ENCODE measurements at places on chromosomes 7 and 10.
A peak's percentile ranks its signal among the peaks of the same experiment; 100 is the strongest.

DNA sequence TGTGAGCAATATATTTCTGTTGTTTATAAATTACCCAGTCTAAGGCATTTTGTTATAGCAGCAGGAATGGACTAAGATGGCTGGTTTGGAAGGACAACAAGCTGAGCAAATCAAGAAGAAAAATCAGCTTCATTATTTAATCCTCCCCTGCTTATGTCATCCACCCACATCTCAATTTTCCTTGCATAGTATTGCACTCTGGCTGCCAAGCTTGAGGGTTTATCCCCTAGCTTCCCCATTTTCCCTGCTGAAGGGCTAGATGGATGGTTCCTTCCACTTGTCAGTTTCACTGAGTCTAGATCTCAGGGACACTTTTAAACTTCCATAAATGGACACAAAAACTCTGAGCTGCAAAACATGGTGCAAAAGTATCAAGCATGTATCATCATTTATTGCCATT lies 75.2 kb upstream of the LAMB4 start:
- DNase-seq = no peak

DNA sequence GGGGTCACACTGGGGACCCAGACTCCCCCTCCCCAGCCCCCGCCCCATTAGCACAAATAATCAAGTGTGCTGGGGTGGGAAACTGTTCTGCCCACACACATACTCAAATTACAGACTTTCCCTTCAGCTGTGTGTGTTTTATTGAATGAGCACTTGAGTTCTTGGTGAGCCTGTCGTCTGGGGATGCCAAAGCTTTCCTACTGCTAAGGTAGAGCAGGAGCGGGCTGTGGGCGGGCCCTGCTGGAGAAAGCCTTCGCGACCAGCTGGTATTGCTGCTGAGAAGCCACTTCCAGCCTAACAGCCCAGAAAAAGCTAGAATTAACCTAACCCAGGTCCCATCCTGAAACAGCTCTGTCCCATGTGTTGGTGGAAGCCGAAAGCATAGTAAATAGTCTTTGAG lies 87.0 kb upstream of the KMT2E start:
- no peak for DNase-seq

DNA sequence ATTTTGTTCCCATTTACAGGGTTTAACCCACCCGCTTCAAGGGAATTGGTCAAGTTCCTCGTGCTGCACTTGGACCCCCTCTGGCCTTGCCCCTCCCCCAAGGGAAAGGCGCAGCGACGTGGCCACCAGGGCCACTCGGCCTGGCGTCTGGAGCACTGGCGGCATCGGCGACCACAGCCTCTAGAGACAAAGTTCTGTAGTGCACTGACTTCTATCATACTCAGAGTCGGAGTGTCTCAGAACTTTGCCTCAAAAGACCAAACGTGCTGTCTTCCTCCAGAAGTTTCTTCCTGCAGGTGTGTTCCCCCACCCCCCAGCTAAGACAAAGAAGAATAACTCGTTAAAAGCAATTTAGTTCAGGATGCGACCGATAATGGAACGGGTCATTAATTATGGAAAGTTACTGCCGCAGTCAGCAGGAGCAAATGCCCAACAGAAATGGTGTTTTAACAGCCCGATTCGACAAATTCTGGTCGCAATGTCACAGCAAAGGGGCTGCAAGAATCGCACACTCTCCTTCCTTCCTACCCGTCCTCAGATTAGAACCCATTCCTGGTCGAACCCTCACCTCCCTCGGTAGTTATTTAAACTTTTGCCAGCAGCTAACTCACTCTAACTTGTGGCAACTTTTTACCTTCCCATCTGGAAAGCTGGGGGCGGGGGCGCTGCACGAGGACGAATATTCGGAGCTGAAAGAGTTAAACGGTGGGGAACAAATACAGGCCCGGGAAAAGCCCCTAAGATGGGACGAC lies 202.1 kb upstream of the NFE2L3 start:
- DNase-seq = no peak

- DNase-seq = no peak
Measured at GRCh38 chr7:110964775-110965174, 126.2 kb upstream of the LRRN3 start.

DNA sequence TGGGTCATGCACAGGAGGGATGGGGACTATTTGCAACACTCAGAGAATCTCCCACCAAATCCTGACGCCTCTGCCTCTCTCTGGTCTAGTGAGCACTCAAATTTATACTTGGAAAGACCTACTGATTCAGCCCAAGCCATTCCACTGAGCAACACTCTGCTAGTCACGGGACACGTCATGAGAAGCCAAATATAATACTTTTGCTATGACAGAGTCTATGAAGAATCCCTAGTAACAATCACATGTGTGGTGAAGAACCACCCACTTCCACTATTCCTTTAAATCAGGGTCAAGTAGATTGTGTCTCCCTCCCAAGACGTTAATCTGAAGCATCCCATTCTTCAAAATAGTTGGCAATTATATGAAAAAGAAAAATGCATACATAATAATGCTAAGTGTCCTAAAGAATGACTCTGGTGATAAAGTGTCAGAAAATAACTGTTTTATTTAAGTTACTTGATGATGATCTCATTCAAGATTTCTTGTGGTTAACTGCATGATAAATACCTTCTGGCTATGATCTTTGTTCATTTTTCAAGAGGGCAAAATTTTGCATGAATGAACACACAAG lies 28.5 kb downstream of the CHCHD3 start:
- DNase-seq = no peak

GRCh38 chr10:31648966-31649365 lies 279.7 kb downstream of the ARHGAP12 start:
- no peak for DNase-seq

DNA sequence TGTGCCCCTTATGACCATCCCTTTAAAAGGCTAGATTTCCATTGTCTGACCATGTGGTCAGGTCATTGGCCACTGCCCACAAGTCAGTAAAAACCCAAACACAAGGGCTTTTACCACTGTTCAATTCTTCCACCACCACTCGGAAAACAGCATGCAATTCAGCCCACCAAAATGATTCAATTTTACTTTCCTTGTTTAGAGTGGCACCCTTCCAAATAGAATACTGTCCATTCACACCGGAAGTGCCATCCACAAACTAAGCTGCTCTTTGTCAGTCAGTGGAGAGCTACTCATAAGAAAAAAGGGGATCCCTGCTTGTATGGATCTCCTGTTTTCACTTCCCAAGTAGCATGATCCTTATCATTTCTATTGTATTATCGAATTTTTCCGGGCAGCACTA lies 350.7 kb upstream of the MBL2 start:
- no peak for DNase-seq

GRCh38 chr10:47233631-47234030 lies 66.4 kb upstream of the GDF10 start:
- DNase-seq = no peak

- DNase-seq = no peak
Measured at GRCh38 chr7:26588511-26588910, 275.9 kb downstream of the SKAP2 start.

- DNase-seq = no peak
Measured at GRCh38 chr7:123864966-123865365, 20.0 kb downstream of the HYAL4 start.

- no peak for DNase-seq
Measured at GRCh38 chr7:132252793-132253100, 323.5 kb downstream of the PLXNA4 start.

DNA sequence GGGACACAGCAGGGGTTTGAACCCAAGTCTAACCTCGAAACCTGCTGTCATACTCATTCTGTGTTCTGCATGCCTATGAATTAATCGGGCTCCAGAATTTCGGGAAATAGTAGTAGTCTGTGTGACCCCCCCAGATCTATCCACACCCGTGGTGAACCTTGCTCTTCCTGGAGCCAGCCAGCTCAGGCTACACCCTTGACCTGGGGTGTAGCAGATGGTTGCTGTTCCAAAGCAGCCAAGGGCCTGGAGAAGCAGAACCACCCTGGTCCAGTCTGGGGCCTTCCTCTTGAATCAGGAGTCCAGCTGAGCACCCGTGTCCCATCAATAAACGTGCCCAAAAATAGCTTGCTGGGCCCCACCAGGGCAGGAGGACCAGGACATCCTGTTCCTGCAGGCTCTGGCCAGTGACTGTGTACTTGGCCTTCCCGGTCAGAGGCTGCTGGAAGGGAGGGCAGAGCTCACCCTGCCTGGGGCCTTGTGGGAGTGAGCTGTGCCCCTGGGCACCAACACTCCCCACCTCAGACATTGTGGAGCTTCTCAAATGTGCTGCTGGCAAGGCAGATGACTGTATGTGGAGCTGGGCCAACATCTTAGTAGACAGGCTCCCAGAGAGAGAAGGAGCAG lies 101.2 kb upstream of the ZNF716 start:
- no peak for DNase-seq

DNA sequence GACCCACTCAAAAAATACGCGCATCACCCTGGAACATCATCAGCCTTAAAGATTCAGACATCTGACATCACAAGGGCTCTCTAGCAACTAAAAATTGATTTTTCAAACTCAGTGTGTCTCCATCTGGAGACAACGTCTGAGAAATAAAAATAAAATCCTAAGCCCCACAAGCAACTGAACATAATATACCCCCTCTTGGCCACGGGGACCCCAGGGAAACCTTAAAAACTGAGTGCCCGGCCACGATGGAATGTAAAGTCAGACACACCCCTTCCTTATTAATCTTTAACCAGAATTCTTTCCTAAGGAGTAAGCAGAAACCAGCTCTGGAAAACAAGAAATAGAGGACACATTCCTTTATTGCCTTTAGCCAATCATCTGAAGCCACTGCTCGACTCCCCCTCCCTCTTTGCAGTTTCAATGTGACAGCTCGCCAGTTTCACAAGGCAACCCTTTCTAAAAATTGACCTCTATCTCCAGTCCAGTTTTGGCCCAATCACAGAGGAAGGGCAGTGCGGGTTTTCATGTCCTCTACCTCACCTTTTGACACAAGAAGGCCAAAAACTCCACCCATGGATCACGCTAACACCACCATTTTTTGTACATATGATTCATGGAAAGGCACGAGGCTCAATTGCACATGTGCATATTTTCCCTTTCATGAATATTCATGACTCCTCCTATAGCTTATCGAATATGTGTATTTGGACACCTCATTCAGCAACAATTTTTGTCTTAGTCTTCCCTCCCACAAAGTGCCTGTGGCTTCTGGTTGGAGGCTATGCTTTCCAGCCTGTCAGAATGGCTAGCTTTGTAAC lies 24.2 kb downstream of the IFIT3 start:
- DNase-seq = no peak

- no peak for DNase-seq
Measured at GRCh38 chr10:88108115-88108610, 244.7 kb downstream of the PTEN start.

DNA sequence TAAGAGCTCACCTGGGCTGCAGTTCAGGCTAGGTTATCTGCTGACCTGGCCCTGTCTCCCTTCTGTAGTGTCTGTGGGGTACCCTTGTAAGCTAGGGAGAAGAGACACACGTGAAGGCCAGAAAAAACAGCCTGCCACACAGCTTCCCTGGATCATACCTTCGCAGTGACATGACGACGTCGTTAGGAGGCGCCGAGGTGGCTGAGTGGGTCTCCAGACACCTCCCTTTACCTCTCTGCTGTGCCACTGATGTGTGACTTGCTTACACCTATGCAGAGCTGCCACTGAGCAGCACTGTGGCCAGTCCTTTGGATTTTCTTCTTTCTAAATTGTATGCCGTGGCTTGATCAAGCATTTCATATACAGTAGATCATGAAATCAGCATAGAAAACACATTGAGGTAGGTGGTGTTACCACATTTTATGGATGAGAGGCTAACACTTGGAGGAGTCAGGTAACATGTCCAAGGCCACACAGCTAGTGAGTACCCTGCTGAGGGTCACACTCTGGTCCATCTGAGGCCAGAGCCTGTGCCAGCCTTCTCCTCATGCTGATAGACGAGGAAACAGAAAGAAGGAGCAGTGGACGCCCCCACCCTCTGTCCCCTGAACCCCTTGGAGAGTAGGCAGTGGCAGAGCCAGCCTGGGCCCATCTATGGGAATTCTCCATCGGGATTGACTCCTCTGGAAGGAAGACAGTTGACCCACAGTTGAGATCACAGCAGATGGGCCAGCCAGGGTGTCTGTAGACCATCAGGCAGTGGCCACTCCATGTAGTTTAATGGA lies 23.1 kb downstream of the HTRA1 start:
- no peak for DNase-seq

DNA sequence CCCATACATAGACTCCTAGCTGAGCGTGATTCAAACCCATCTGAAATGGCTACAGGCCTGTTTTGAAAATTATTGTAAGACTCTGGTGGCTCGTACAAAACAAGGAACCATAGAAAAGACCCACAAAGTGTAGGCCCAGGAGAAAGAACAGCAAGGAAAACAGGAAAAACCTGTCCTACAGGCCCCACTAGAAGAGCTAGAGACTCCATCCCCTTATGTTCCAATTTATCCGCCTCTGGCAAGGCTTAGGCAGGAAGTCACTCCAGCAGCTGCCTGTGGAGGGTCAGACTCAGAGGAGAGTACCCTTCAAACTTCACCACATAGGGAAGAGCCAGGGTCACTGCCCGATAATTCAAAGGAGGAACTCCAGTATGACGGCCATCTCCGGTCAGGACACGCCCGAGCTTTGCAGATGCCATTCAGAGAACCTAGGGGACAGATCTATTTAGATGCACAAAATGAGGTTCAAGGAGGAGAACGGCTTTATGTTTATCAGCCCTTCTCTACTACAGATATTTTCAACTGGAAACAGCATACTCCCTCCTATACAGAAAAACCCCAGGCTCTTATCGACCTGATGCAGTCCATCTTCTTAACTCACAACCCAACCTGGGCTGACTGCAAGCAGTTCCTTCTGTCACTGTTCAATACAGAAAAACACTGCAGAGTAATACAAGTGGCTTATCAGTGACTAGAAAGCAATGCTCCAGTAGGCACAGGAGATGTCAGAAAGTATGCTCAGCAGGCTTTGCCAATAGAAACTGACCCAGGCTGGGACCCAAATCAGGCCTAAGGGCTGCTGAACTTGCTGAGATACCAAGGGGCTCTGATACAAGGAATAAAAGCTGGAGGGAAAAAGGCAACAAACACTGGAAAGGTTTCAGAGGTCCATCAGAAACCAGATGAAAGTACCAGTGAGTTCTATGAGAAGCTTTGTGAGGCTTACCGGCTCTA lies 8.6 kb upstream of the ZNF33B start:
- DNase-seq = no peak

- no peak for DNase-seq
Measured at GRCh38 chr10:3141351-3142005, 31.1 kb downstream of the PITRM1 start.

- DNase-seq = peak; percentile 68
Measured at GRCh38 chr7:151017953-151018420, 6.3 kb downstream of the ATG9B start.

DNA sequence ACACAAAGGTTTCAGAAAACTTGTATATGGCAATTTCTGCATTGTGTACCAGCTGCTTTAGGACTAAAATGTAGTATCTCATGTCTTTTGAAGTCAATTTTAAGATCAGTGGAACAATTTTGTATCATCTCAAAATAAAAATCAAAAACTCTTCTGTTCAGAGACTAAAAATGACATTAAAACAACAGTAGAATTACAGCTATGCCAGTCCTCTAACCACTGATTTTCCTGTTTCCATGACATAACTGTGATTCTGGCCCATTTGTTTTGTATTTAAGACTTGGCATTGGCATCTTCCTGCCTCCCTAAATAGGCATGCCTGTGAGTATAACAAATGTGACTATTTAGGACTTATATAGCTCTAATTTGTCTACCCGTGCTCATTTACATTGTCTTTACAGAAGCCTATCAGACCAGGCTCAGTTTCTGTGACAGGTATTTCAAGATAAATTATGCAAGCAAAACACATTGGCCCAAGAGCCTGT lies 29.1 kb upstream of the VPS41 start:
- no peak for DNase-seq

Data from stimulated activated CD4-positive, alpha-beta T cell treated with anti-CD3 and anti-CD28 coated beads, TNF-alpha, amount 100 ng/mL, for 4 hours (primary cell).